NCI-H526 treated with DMSO at 0.1 percent for 48 hours (cell line): ENCODE measurements at places on chromosomes 3 and 15.
A peak's percentile ranks its signal among the peaks of the same experiment; 100 is the strongest.

GRCh38 chr3:194736896-194737600 lies 51.4 kb downstream of the FAM43A start:
- no peak for DNase-seq

DNA sequence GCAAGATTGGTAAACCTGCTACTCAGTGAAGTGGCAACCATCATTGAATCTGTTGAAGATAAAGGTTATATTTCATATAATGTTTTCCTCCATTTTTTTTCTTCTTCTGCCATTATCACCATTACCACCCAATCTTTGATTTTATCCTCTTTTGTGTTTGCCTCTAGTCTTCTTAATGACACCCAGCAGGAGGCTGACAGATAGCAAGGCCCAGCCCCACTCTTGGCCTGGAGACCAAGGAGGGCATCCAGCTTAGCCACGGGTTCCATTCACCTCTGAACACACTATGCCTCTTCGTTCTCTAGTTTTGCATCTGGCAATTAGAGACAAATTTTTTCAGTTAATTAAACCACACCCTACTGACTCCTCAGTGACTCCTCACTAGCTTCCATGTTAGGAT lies 129.7 kb downstream of the TPRG1 start:
- DNase-seq = no peak

- DNase-seq = peak; percentile 23
These were observed 74.3 kb downstream of the MYO1E start for GRCh38 chr15:59298225-59298853.

DNA sequence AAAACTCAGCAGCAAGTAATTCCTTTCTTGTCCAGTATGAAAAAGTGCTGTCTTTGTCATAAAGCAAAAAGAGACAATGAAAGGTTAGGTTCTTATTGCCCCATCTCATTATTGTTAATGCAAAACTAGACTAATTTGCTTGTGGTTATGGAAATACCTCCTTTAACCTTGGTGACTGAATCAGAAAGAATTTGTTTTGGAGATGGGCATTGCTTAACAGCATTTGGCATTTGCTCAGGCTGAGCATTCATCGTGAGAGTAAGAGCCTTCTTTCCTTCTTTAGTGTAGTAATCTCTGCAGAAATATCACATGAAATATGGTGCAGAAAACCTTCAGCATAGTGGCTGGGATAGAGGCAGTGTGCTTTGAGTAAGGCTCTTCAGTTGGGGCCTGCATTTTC lies 103.1 kb downstream of the CNTN6 start:
- DNase-seq = peak; percentile 97

DNA sequence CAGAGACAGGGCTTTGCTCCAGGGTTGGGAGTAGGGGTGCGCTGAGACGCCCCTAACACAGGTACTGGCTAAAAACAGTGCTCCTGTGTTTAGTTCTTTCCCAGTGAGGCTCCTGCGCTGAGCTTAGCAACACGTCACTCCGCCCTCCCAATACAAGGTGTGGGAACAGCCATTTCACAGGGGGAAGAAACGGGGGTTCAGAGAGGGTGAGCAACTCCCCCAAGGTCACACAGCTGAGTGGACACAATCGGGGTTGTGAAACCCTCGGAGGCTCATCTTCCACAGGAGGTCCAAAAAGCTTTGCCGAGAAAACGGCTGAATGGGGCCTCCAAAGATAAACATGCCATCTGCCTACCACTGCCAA lies 628 bp downstream of the PRRT3 start:
- DNase-seq = no peak

- peak; percentile 26 for DNase-seq
These were observed 188.5 kb upstream of the TLE3 start for GRCh38 chr15:70286113-70286806.

DNA sequence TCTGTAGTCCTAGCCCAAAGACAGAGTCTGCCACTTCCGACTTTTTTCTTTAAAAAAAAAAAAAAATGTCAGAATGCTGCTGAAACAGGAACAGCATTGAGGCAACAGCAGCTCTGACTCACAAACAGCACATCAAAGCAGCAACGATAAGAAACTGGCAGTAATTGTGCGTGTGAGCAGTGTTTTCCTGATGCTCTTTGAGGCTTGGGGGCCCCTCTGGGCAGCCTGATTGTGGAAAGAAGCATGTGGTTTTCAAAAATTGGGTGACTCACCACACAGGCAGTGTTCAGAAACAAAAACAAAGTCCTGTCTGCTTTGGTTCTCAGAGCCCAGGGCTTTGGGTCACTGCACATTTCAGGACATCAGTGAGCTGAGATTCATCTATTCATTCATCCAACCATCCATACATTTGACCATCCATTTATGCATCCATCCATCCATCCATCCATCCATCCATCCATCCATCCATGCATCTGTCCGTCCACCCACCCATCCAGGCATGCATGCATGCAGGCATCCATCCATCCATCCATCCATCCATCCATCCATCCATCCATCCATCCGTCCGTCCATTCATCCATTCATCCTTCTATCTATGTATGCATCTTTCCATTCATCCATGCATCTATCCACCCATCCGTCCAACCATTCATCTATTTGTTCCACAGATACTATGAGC lies 308.4 kb downstream of the RPLP1 start:
- no peak for DNase-seq

DNA sequence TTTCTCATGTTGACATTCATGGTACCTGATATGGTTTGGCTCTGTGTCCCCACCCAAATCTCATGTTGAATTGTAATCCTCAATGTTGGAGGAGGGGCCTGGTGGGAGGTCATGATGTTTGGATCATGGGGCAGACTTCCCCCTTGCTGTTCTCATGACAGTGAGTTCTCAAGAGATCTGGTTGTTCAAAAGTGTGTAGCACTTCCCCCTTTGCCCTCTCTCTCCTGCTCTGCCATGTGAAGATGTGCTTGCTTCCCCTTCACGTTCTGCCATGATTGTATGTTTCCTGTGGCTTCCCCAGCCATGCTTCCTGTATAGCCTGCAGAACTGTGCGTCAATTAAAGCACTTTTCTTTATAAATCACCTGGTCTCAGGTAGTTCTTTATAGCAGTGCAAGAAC lies 3.3 kb upstream of the UBL7 start:
- no peak for DNase-seq

DNA sequence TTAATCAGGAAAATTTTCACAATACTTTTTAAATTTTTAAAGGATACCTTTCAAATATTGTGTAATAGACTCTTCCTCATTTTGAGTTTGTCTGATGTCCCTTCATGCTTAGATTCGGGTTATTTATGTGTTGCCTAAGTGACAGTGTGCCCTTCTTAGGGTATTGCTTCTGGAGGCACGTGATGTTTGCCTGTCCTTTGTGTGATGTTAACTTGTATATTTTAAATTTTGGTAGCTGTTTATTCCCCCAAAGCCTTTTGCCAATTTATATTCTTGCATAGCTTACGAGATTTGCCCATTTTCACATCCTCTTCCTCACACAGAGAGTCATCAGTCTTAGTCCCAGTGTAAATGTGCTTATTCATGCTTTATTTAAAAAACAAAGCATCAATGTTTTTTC lies 433.1 kb downstream of the EPHB1 start:
- DNase-seq = no peak

- no peak for DNase-seq
These were observed 828.5 kb upstream of the NECTIN3 start for GRCh38 chr3:110243081-110243480.

DNA sequence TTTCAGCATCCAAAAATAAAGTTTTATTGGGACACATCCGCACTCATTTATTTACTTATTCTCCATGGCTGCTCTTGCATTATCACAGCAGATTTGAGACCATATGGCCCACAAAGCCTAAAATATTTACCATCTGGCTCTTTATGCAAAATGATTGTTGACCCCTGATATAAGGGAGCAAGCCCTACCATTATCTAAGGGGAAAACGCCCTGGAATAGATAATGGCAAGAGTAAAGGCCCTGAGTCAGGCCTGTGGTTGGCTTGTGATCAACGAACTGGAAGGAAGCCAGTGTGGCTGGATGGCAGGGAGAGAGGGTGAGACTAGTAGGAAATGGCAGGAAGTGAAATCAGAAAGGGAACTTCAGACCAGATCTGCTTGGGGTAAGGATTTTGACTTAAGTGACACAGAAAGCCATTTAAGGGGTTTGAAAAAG lies 24.6 kb upstream of the DMXL2 start:
- DNase-seq = no peak

DNA sequence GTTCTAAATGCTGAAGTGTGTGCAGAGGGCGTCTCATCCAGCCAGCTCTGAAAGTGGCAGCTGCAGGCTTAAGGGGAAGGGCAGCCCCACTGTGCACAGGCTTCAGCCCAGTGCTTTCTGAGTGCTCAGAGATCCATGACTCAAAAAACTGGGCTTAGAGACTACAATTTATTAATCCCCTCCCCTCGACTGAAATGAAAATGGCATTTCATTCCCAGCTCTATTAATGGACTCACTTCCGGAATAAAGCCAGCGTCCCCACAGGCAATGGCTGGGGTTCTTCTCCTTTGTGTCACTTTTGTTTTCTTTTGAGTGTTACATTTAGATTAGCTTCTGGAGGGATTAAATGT lies 55.5 kb upstream of the PLXNA1 start:
- DNase-seq = no peak

GRCh38 chr15:89002281-89002761 lies 85.9 kb upstream of the ABHD2 start:
- no peak for DNase-seq

DNA sequence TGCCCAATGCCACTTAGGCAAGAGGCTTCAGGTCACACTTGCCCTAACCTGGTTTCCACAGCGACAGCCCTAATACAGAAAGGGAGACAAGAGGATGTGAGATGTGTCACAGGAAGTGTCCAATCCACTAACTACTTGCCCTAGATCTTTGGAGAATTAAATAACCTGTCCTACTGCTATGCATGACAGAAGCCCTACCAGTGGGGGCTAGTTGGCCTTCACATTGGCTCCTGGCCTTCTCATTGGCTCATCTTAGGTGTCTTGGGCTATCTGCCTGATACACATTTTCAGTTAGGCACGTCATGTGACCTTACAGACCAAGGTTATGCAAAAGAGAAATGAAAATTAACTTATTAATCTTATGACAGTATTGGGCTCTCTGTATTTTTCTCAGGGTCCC lies 449.9 kb downstream of the FHIT start:
- no peak for DNase-seq

DNA sequence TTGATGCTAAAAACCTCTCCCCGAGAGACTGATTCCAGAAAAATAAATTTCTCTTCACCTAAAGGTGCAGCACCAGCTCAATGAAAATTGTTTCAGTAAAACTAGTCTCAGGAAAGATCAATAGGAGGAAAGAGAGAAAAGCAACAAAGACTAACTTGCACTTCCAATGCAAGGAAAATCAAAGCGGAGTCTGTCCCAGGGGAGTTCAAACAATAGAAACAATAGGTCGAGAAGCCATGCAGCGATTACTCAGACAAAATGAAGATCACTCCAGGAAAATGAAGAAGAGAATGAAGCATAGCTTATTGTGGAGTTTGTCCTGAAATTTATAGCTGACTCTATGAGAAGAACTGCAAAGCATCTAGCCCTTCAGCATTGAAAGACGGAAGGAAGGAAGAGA lies 105.1 kb upstream of the FRMD4B start:
- DNase-seq = no peak

DNA sequence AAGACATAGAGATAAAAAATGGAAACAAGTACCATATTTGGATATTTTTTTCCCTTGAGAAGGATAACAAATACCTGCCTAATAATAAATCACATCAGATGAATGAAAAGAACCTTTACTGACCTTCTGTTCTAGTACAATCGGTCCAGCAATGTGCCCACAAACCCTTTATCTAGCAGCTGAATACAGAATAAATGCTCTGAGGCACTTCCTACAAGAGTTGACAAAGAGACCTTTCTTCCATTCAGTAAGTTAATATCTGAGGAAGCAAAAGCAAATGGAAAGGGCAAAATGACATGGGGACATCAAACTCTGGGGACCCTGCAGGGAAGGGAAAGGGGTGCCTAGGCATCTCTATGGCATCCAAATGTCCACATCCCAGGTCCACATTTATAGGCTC lies 115.8 kb downstream of the NEK10 start:
- DNase-seq = no peak

GRCh38 chr15:37586011-37586583 lies 348.3 kb upstream of the TMCO5A start:
- DNase-seq = no peak

DNA sequence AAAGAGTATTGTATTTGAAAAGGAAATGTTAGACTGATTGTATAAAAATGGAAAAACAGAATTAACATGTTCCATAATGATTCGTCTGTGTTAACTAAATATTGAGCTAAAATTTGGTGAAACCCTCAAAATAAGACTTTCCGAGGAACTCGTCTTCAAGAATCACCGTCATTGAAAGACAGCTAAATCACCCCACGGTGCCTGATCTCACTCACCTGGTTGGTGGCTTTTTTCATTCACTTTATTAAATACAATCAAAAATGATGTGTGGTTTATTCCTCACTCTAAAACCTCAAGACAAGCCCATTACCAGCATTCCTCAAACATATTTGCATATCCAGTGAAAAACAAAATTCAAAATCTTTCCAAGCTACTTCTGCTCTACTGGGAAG lies 153.9 kb downstream of the FOXP1 start:
- DNase-seq = no peak

DNA sequence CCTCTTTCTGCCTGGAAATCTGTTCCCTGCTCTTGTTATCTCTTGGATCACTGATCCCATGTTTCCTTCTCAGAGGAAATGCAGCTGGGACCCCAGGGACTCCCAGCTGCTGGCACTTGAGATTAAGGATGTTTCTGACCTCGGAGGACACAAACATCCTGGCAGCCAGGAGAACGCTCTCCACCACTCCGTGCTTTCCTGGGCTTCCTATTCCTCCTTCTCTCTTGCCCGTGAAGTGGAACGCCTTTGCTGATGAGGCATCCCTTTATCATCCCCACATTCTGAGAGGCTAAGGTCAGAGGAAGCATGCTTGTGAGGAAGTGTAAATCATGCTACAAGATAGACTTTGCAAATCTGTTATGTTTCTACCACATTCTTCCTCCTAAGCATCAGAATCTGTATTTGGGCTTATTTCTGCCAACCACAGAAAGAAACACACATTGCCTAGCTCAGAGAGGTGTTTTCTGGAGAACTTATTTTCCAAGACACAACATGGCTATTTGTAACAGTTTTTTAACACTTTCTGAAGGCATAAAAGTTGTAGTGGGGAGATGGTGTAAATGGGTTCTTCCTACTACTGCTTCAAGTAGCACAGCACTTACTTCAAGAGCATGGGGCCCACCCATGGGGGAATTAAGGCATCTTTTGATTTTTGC lies 25.6 kb upstream of the LDHAL6B start:
- DNase-seq = no peak

GRCh38 chr3:132804498-132804897 lies 82.3 kb upstream of the NPHP3 start:
- no peak for DNase-seq

- no peak for DNase-seq
These were observed 31.2 kb upstream of the RAF1 start for GRCh38 chr3:12695112-12695511.

DNA sequence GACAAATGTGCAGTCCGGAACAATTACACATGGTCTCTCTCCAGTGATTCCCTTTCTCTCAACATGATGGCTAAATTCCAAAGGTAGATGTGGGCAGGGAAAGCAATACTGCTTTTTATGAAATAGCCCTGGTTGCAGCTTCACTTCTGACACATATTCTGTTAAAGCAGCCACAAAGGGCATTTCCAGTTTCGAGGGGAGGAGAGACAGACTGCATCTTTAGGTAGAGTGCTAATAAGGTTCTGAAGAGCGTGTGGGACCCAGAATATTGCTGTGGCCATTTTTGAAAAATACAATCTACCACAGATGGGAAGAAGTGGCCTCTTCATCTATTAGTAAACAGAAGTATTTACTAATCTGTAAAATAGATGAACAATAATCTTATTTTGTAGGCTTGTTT lies 139.3 kb upstream of the PEX5L start:
- no peak for DNase-seq
